ENCODE measurements at places on chromosomes 2 and 18.

DNA sequence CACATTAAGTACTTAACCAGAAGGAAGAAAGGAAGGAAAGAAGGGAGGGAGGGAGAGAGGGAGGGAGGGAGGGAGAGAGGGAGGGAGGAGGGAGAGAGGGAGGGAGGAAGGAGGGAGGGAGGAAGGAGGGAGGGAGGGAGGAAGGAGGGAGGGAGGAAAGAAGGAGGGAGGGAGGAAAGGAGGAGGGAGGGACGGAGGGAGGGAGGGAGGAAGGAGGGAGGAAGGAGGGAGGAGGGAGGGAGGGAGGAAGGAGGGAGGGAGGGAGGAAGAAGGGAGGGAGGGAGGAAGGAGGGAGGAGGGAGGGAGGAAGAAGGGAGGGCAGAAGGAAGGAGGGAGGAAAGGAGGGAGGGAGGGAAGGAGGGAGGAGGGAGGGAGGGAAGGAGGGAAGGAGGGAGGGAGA is 363.3 kb downstream of the MBD2 start:
- no peak for DNase-seq

- DNase-seq: no peak
These were observed 19.9 kb upstream of the NRP2 start for GRCh38 chr2:205662206-205662965.

DNA sequence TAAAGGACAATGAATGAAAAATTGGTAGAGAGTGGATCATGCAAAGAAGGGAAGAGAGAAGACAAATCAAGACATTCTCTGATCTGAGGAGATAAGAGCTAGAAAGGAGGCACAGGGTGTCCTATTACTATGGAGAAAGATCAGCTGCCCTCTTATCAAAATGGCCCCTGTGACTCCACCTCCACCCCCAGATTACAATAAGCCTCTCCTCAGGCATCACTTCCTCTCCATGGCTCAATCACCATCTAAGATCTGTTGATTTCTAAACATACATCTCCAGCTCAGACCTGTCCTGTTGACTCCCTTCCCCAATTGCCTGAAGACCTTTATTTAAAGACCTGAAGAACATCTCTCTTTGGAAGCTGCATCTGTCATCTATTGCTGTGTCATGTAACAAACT is 43.2 kb downstream of the SP100 start:
- DNase-seq: no peak

DNA sequence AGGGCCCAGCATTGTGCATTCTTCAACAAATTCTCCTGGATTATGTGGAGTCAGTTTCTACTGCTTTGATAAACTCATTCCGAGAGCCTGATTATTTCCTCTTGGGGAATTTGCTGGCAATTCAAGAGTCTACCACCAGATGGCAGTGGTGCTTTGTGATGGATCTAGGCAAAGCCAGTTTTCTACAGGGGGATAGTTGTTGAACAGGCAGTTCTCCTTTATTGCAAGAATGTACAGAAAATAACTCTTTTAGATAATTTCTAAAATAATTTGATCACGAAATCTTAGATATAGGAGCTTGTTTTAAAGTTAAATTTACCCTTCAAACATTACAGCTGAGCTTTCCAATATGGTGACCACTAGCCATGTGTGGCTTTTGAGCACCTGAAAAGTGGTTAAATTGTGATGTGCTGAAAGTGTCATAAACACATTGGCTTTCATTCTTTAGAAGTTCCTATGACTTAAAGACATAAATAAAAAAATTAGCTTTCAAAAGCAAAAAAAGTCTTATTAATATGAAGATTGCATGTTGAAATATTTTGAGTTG is 66.7 kb upstream of the HAAO start:
- DNase-seq: peak; percentile 62

DNA sequence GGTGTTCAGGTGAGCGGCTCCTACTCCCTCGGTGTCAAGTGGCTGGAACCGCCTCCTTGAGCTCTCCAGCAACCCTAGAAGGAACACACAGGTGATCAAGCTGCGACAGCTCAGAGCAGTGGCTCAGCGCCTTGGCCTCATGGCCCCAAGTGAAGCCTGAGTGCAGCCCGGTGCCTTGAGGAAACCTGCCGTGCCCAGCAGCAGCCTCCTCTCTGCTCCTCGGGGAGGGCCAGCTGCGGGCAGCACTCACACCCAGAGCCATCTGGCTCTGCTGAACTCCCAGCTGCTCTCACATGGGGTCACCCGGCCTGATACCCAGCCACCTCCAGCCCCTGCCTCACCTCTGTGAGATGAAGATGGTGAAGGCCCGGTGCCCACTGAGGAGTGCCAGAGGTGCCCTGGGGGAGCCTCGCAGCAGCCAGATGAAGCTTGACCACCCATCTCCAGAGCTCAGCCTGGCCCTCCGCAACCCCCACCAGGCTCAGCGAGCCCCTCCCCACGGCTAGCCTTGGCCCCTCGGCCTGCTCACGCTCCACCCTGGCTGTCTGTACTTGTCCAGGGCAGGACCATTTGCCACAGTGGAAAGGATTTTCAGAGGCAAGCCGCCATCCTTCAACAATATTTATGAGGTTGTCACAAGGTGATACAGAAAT is 70.6 kb upstream of the RAB6C start:
- no peak for DNase-seq

- DNase-seq: no peak
These were observed 47.2 kb downstream of the VIL1 start for GRCh38 chr2:218465987-218466633.

DNA sequence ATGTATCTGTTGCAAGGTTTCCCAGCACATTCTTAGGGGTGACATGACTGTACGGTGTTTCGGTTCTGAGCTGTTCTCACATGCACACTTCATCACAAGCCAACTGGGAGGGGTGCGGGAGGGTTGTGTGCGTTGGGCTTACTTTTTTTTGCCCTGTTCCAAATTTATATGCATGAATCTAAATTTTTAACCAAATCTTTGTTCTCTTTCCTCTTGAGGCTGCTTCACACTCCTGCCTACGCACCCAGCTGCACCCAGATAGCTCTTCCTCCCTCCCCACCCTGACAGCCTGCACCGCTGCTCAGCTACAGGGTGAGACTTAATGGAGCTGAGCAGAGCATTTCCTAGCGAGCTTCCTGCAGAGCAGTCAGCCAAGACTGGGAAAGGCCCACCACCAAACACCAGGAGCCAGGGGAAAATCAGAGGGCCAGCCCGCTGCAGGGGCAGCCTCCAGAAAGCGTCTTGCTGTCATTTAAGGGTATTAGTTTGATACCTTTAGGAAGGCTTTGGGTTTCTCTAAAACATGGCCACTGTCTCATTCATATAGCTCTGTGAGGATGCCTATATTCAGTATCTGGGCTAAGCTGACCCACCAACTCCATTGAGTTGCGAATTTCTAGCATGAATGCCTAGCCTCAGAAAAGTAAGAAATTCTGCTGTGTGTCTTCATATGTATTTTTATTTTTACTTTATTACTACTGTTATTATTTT is 84.5 kb downstream of the POU3F3 start:
- no peak for DNase-seq

GRCh38 chr2:75055142-75055819 is 96.8 kb downstream of the POLE4 start:
- DNase-seq: no peak

GRCh38 chr2:153408710-153409385 is 69.7 kb downstream of the RPRM start:
- no peak for DNase-seq

DNA sequence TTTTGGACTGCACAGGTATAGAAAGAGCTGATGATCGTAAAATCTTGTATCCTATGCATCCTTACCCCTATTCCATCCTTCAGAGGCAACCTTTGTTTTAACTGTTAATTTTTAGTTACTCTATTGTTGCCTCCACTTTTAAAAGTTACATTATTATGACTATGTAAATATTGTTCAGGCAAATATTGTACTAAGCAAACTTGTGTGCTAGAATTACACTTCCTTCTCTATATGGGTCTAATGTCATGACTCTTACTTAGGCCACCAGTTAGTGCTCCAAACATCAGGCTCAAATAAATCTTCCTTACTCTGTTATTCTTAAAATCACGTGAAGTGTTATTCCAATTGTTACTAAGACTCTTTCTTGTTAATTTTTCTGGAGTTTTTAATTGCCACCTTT is 47.4 kb upstream of the EMILIN2 start:
- DNase-seq: no peak

GRCh38 chr2:139031722-139032121 is 251.5 kb upstream of the NXPH2 start:
- DNase-seq: no peak

- no peak for DNase-seq
These were observed 171.1 kb upstream of the RBMS1 start for GRCh38 chr2:160664603-160665140.

DNA sequence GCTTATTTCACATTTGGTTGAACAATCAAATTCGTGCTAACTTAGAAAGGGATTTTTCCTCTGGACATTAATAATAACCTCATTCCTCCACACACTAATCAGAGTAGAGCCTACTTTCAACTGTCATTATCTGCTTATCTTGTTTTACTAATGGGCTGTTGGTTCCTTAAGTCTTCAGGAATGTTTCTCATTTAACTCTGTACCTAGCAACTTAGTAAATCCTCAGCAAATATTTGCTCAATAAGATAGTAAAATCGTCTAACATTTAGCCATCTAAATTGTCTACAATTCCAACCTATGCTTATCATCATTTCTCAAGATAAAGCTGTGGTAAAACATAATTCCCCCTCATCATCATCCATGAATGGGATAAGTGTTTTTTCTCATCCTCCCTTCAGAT is 98.1 kb downstream of the CDH2 start:
- no peak for DNase-seq

- no peak for DNase-seq
These were observed 166.2 kb upstream of the DTNA start for GRCh38 chr18:34543945-34544344.

DNA sequence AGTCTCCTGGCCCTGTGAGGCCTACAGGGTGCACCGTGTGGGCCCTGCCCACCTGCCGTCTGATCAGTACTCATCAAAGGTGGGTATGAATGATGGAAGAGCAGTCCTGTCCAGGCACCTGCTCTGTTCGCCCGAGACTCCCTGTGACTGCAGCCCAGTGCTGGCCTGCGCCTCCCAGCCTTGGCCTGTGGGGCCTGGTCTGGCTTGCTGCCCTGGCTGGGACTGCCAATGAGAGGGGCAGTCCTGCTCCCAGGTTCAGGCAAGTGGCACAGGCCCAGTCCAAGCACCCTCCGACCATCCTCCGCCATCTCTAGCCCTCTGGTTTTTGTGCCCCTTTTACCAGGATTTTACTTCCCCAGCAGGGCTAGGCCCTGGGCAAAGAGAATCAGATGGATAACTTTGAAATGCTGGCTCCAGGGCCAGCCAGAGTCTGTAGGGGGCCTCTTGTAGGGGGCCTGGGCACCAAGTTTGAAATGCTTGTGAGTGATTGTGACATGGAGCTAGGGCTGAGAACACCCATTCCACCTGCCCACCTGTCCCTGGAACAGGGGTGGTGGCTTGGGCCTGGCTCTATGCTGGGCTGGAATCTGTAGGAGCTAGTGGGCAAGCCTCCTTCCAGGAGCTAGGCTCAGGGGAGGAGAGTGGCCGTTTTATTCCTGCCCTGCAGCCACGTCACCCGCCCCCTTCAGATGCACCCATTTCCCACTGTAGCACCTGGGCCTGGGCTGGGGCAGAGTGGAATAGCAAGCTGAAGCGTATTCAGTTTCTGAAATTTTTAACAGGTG is 8.7 kb upstream of the HS6ST1 start:
- no peak for DNase-seq

DNA sequence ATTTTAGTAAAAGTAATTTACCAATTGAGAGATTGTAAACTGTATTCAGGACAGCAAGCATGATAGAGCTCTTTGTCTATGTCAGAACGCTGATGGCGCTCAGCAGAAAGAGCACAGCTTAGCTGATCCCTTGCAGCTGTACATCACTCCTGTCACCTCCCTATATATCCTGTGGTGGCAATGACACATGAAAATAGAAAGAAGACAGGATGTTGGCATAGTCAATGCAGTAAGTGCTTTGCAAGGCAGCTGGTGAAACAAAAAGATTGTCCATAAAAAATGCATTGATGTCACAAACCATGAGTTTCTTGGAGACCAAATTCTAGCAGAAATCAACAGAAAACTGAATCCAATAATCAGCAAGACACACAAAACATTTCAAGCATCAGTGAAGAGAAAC is 221.5 kb downstream of the RIT2 start:
- DNase-seq: no peak

- DNase-seq: no peak
These were observed 117.7 kb downstream of the SATB2 start for GRCh38 chr2:199339891-199340605.

GRCh38 chr2:159617646-159618045 is 1.3 kb upstream of the BAZ2B start:
- no peak for DNase-seq

DNA sequence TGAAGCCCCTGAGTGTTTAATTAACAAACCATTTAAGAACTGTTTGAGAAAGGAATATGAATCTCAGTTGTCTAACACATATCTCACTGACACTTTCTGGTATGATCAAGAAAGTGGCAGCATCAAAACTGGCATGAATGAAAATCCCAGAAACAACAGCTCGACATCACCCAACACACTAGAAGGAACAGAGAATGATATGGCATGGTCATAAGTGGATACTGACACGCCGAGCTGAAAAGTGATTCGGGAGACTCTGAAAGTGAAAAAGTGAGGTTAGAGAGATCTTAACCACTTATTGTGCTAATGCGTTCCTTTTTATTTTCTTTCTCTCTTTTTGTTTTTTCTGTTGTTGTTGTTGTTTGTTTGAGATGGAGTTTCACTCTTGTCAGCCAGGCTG is 37.9 kb downstream of the MRPL35 start:
- no peak for DNase-seq

- no peak for DNase-seq
These were observed 85.3 kb downstream of the ZNF407 start for GRCh38 chr18:74682991-74683297.

- no peak for DNase-seq
These were observed 126.0 kb downstream of the MBP start for GRCh38 chr18:77006305-77007175.

GRCh38 chr2:137208431-137208891 is 443.1 kb downstream of the THSD7B start:
- DNase-seq: no peak

GRCh38 chr2:18398833-18399232 is 161.6 kb downstream of the RDH14 start:
- DNase-seq: no peak

DNA sequence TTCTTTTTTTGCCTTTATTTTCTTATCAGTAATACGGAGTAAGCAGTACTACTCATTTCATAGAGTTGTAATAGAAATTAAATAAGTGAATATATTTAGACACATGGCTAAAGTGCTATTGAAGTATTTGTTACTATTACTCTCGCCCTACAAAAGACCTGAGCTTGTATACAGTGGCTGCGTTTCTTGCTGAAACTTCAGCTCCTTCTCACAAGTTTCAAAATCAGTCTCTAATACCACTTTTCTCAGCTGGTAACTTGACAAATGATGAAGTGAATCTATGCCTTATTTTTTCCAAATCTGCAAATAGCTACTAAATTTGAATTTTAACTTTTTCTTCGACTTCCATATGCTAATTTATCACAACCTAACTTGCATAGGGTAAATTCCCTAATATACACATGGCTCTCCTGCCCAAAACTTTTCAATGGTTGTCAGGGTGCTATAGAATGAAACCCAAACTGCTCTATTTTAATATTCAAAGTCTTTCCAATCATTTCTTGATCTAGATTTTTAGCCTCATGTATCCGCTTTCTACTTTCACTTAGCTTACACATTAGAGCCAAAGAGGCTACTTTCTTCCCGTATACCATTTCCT is 347.8 kb upstream of the GULP1 start:
- DNase-seq: no peak

- no peak for DNase-seq
These were observed 75.1 kb downstream of the SPRED2 start for GRCh38 chr2:65357095-65357958.

- no peak for DNase-seq
These were observed 2.7 kb upstream of the IL1R1 start for GRCh38 chr2:102139851-102140250.
